ENCODE measurements at places on chromosomes 6 and 20.

DNA sequence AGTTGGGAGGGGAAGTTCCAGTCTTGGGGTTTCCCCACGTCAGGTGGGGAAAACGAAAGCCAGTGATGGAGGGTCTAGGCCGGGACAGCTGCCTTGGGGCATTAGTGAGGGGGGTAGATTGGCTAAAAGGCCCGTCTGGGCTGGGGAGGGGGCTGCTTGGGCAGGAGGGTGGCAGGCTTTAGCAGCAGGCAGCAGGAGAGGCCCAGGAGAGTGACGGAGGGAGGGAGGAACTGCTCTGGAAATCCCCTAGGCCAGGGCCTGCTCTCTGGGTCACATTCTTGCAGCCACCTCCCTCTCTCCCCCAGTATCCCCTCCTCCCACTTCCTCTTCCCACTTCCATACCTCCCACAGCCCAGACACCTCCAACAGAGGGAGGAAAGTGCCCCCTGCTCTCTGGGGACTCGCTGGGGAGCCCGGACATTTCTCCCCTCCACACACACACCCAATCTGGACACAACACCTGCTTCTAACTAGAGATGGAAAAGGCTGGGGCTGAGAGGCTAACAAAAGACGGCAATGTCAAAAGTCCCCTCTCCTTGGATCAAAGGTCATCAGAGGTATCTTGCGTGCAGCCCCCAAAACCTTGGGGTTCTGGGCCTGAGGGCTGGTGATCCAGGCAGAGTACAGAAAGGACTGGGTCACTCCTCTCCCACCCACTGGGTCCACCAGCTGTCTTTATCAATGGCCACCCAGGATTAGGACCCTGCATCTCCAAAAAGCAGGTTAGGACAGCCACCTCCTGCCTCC is 1.8 kb downstream of the NFKBIE start:
- peak; percentile 73 for DNase-seq

GRCh38 chr20:62049342-62050165 is 16.1 kb downstream of the TAF4 start:
- no peak for DNase-seq

DNA sequence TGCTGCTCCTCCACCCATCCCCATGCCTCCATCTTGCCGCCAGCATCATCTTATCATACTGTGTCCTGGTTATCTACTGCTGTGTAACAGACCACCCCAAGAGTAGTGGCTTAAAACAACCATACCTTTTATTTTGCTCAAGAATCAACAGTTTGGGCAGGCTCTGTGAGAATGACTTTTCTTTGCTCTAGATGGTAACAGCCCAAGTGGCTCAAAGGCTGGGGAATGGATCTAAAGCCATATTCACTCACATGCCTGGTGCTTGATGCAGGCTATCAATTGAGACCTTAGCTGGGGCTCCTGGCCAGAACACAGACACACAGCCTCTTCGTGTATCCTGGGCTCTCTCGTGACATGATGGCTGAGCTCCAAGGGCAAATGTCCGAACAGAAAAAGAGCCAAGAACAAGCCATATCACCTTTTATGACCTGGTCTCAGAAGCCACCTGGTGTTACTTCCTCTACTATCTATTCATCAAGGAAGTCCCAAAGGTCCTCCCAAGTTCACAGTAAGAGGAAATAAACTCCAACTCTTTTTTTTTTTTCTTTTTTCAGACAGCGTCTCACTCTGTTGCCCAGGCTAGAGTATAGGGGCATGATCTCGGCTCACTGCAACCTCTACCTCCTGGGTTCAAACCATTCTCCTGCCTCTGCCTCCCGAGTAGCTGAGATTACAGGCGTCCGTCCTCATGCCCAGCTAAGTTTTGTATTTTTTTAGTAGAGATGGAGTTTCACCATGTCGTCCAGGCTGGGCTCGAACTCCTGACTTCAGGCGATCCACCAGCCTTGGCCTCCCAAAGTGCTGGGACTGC is 159.3 kb upstream of the JARID2 start:
- DNase-seq: no peak

- peak; percentile 10 for DNase-seq
Measured at GRCh38 chr6:107061125-107062020, 33.4 kb downstream of the MTRES1 start.

GRCh38 chr6:23494367-23494766 is 631.6 kb upstream of the NRSN1 start:
- no peak for DNase-seq

DNA sequence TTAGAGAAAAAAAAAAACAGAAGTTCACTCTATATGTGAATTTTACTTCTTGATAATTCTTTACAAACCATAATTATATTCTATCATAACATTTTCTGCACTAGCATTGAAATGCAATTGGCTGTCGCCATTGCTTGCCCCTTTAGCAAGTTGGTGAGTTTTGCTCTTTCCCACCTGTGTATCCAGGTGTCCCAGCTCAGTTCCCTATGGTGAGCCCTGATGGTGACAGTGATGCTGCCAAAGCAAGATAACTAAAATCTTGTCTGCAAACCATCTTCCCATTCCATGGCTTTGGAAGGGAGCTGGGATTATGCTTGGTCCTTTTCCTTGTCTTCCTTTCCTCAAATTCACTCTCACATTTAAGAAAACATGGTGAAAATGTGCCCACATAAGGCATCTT is 429.6 kb downstream of the NKAIN2 start:
- no peak for DNase-seq

- no peak for DNase-seq
Measured at GRCh38 chr20:527571-527886, 16.1 kb downstream of the CSNK2A1 start.

GRCh38 chr6:20538131-20538662 is 3.9 kb downstream of the CDKAL1 start:
- DNase-seq: no peak

DNA sequence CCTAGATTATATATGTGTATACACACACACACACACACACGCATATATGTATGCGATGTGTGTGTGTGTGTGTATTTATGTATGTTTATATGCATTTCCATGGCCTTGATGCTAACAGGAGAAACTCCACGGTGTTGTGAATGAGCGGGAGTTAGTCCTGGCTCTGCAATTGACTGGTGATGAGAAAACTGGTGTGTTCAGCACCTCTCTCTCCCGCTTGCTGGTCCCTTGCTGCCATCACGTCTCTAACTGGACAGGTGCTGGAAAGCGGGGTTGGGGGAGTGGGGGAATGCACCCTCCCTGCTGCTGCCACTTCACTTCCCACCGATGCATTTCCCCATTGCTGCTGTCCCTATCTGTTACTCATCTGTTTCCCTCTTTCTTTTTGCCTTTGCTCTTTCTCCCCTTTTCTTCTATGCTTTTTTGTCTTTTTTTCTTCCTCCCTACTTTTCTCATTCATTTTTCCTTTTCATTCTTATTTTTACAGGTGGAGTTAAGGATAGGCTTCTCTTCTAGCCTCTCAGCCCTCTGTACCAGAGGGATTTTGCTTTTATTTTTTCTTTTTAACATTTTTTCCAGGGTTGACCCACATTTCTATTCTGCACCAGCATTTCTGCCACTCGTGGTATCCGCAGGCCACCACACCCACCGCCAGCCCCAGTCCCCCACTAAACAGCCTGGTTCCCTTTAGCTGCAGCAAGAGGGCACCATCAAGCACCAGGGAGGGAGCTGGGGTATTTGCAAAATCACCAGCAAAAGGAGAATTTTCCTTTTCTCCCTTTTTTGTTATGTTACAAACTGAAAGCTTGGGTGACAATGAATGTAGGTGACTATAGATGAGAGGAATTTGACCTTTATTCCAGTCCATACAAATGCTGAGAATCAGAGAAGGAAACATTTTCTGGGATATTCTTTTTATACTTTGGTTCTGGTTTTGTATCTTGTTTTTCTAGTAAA is 115.6 kb downstream of the TCP11 start:
- DNase-seq: no peak

DNA sequence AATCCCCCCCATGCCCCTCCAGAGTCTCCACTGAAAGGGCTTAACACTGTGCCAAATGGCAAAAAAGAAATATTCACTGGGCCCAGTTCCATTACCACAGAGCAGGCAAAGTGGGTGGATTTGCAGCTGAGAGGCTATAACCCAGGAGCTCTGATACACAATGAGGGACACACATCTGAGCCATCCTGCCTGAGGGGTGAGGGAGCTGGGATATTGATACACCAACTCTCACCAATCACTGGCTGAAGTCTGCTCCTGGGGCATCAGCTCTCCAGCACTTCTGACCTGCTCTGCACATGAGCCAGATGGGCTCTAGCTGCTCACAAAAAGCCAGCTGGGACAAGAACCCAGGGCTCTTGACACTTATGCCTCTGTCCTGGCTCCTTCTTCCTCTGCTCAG is 4.9 kb downstream of the BPIFB1 start:
- no peak for DNase-seq

DNA sequence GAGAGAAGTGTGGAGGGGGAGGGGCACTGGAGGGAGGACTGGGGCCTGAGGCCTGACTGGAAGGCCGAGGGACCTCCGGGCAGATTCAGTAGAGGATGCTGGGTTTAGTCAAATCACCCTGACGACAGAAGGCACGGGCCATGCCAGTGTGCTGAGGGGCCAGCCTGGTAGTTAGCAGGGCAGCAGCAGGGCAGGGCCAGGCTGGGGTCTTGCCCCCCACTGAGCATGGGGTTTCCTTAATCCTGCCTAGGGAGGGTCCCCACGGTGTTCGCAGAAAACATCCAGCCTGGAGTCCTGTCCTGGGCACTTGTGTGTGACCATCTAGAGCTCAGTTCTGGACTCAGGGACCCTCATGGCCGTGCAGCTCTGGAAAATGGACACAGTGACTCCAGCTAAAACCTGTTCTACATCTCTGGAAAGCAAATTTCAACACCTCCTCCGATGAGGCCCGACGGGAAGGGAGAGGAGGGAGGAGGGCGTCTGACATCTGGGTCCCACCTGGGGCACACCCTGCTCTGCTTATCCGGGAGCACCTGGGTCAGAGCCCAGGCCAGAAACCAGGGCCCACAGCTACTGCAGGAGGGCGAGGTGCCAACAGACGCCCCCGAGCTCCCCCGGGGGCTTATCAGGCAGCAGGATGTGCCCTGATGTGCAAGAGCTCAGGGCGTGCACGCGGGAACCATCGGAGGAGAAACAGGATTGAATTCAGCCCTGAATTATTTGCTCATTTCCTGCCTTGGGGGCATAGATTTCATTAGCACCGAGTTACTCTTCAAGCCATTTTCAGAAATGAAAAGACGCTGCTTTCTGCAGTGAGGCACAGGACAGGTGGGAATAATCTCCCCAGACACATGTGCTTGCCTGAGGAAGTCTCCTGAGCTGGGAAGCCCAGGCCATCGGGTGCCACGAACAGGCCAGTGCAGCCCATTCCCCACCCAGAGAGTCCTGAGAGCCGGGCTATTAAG is 78.0 kb upstream of the MPC1 start:
- DNase-seq: no peak

- peak; percentile 89 for DNase-seq
Measured at GRCh38 chr20:4038047-4038459, 22.7 kb upstream of the RNF24 start.

- no peak for DNase-seq
Measured at GRCh38 chr6:113598786-113599185, 258.4 kb upstream of the MARCKS start.

GRCh38 chr20:2326046-2326445 is 30.2 kb downstream of the TGM3 start:
- no peak for DNase-seq

DNA sequence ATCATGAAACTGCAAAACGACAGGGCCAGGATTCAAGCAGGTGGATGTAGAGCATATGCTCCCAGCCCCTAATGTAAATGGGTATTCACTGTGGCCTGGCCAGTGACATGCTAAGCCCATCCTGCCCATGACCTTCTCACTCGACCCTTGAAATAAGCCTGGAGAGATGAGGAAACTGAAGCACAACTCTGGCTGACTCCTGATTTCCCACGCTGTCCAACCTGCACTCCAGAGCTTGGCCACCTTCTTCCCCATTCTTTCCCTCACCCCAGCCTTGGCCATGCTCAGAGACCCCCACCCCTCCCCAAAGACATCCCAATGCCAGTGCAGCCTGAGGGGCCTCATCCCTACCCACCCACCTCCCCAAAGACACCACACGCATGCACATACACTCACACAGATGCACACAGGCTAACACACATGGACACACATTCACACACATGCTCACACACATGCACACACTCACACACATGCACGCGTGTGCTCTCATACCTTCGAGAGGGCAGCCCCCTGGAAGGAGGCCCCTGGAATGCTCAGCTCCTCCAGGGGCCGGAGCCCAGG is 12.4 kb downstream of the TFEB start:
- no peak for DNase-seq

DNA sequence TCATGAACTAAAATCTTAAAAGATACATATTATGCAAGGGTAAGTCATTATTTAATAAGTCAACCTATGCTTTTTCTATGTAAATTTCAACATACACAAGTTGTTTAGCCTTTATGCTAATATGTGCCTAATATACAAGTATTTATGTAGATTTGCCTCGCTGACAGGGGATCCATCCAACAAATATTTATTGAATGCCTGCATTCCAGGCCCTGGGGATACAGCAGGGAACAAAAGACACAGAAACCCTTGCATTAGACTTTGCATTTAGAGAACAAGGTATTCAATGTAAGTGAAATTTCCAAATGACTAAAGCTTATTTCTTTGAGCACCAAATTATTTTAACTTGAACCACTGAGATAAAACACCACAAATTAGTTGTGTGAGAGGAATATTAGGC is 19.1 kb downstream of the SERINC1 start:
- DNase-seq: no peak

DNA sequence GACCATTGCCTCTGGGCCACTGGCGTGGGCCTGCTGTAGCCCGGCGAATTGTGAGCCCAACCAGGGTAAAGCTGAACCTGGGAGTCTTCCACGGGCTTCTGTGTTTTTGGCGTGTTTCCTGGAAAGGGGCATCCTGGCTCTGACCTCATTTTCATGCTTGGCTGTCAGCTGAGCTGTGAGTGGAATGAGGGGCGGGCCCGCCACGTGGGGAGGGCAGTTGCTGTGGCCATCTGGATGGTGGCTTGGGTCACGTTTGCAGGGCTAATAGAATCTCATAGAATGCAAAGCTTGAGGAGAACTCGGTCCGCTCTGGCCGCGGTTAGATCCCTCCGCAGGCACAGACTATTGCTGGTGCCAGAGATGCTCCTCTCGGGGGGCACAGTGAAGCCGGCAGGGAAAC is 263.0 kb downstream of the SMOC2 start:
- DNase-seq: no peak

DNA sequence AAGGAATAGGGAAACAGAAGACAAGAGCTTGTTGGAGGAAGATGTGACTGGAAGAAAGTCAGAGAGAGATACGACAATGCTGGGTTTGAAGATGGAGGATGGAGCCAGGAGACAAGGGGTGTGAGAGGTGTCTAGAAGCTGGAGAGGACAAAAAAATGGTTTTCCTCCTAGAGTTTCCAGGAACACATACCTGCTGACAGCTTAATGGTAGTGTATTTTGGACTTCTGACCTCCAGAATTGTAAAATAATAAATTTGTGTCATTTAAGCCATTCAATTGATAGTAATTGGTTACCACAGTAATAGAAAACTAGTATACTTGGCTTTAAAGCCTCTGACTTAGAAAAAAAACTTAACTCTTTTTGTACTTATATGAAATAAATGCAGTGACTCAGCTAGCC is 3.6 kb downstream of the AIG1 start:
- no peak for DNase-seq

GRCh38 chr6:45098256-45098655 is 229.9 kb upstream of the RUNX2 start:
- no peak for DNase-seq
